ENCODE measurements at places on chromosomes 7 and 10.
A peak's percentile ranks its signal among the peaks of the same experiment; 100 is the strongest.

DNA sequence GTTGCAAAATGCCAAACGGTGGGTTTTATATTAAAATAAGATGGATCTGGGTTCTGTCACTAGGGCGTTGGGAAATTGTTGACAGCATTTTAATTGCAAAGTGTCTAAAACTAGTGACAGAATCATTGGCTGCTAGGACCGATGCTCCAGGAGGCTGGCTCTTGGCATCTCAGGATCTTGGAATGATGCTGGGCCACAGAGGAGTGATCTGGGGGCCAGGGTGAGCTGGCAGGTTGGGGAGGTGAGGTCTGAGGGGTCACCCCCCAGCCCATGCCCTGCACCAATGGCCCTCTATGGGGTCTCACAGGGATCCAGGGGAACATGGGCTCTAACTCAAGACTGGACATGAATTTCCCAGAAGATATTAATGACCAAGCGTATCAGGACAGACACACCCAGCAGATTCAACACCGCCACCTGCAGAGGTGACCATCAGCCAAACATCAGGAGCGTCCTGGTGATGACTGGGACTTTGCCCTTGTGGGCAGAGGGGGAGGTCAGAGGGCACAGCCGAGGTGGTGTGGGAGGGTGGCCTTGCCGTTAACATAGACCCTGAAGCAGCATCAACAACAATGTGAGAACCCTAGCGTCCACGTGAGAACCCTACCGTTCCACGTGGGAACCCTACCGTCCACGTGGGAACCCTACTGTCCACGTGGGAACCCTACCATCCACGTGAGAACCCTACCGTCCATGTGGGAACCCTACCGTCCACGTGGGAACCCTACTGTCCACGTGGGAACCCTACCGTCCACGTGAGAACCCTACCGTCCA is 89.0 kb upstream of the PPP2R2D start:
- no peak for DNase-seq

GRCh38 chr7:39183796-39184195 is 206.1 kb downstream of the POU6F2 start:
- DNase-seq = no peak

- DNase-seq = peak; percentile 68
Measured at GRCh38 chr10:99834410-99834809, 52.0 kb downstream of the ABCC2 start.

DNA sequence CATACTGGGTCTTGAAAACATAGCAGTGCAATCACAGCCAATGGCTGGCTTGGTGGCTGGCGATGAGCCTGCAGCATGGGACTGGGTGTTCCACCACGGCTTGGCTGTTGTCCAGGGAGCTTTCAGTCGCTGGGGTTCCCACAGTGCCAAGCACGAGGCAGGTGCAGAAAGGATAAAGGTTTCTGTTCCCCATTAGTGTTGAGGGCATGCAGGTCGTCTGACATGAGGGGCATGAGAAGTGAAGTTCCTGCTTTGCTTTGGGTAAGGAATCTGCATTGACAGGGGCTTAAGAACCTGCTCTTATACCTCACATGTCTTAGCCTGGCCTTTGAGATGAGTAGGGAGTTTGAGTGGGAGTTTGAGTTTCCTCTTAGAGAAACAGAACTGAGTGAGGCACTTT is 9.0 kb upstream of the CFTR start:
- no peak for DNase-seq

DNA sequence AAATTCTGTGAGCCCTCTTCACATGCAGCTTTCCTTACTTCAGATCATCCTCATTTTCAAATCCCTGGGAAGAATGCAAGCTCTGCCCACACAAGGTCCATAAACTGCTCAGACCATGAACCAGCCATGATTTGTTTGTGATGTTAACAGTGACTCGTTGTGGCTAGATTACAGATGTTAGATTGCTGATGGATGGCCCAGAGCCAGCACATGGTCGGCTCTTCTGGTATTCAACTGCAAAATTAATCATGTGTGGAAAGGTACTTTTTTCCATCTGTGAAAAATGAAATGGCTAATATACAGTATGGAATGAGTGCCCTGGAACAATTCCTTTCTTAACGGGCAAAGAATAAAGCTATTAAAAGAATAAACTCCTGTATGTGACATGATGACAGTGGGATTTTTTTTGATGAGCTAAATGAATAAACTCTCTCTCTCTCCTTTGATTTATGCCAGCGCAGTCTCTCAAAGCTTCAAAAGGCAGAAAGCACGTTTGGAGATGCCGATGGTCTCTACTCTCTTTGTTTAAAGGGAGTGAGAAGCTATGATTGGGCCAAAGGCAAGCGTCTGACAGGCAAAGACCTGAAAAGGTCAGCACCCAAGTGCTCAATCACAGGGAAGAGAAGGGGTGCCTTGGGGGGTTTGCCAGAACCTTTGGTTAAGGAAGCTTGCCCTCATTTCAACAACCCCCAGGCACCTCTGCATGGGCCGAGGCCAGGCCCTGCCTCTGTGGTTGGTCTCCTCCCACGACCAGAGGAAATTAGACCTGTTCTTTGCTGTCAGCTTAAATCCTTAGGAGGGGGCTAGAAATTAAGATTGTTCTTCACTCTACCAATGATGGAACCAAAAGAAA is 444.0 kb upstream of the NFE2L3 start:
- DNase-seq = no peak

GRCh38 chr7:18866359-18867036 is 250.9 kb downstream of the TWIST1 start:
- DNase-seq = peak; percentile 83

DNA sequence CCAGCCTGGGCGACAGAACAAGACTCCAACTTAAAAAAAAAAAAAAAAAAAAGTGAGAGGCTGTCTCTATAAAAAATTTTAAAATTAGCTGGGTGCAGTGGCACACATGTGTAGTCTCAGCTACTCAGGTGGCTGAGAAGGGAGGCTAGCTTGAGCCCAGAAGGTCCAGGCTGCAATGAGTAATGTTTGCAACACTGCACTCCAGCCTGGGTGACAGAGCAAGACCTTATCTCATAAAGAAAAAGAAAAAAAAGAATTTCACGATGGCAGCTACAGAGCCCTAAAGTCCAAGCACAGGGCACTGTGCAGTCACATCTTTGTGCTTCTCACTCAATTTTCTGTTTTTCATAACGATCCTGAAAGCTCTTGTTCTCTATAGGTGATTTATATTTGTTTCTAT is 209.5 kb upstream of the KCTD7 start:
- DNase-seq = no peak

DNA sequence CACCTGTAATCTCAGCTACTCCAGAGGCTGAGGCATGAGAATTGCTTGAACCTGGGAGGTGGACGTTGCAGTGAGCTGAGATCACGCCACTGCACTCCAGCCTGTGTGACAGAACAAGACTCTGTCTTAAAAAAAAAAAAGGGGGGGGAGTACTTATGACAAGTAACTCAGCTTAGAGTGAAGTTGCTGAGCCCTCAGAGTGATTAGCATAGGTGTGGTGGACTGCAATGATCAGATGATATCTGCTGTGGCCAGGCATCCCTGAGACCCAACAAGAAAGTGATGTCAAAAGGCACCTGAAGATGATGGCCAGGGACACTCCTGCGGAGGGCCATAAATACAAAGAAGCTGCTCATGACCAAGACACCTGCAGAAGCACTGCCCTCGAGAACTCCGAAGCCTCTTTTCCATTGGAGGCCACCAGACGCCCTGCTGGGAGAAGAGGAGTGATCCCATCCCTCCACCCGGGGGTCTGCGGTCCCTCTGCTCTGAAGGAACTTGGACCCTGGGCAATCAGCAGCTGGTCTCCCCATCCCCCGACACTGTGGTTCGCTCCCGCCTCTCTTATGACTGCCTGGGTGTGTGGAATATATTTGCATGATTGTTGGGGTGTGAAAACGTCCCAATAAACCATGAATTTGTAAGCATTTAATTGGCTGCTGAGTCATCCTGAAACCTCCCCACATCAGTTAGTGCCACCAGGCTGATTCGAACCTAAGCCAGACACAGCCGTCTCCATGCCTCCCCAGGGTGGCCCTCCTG is 46.0 kb downstream of the RASGEF1A start:
- peak; percentile 28 for DNase-seq

- DNase-seq = no peak
Measured at GRCh38 chr10:77165445-77166208, 472.0 kb downstream of the KCNMA1 start.

DNA sequence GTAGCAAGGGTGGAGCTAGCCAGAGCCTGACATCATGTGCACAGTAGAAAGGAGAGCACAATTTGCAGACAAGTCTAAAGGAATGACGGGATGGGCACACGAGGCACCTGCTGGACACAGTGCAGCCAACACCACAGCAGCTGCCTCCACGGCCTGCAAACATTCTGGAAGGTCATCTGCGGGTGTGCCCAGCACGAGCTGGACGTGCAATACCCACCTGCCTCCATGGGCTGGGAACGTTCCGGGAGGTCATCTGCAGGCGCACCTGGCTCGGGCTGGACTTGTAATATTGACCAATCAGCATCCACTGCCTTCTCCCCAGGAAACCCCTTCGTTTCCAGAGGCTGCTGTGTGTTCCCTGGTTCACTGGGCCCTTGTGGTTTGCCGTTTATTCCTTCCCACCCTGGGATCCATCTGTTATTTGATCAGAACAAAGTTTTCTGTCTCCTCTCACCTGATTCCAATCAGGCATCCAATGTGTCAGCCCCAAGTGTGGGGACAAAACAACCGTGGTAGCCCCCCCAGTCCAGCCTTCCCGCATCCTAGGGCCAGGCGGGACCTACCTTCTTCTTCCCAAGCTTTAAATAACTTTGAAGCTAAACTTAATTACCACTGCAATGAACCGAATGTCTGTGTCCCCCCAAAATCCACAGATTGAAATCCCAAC is 243.4 kb upstream of the PPP2R2D start:
- no peak for DNase-seq

- DNase-seq = peak; percentile 62
Measured at GRCh38 chr10:49611166-49611815, 1.2 kb downstream of the SLC18A3 start.

- DNase-seq = no peak
Measured at GRCh38 chr7:132118641-132119040, 457.6 kb downstream of the PLXNA4 start.

DNA sequence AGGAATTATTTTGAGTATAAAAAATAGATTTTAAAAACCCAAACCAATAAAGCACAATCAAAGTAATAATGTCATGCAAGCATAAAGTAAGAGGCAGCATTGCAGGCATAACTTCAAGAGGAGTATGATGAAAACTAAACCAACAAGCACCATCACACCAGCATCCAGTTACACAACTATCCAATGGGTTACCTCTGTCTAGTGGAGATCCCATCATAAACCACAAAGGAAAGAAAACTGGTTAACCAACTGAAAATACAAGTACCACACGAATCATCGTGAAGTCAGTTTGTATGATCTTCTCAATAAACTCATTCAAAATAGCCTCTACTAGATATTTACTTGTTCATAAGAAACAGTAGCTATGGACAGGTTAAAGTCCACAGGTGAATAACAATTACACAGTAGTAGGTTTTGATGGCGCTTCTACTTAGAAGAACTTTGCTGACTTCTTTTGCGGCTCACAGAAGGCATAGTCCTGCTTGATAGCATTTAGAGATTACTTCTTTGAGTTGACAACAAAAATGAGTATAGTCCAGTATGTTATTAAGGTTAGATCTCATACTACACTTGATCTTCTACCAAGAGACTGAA is 116.6 kb downstream of the MICU1 start:
- no peak for DNase-seq

GRCh38 chr10:90788968-90789367 is 68.9 kb downstream of the HTR7 start:
- no peak for DNase-seq

DNA sequence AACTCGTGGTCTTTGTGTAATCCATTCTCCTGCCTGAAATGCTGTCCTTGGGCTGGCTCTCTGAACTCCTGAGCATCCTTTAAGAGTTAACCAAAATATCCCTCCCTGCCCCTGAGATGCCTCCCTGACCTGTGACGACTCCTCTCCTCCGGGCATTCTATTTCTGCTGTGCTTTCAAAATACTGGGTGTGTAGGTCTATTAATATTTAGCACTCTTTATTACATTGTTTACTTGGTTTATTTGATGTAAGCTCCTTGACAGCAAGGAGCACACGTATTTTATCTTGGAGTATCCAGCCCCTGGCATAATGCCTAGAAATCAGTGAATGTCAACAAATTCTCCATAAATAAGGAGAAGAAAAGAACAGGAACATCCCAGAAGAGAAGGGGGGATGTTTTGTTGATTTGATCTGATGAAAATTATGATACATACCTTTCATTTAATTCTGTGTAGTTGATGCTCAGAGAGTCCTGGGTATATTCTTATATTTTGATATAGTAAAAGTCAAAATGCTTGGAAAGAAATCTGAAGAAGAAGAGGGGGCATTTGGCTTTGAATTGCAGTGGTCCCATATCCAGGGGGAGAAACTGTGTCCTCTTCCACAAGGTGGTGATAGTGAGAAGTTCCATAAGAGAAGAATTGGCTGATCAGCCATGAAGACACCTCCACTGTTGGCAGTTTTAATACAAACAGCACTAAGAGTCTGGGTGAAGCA is 107.7 kb upstream of the MPP7 start:
- DNase-seq = no peak

DNA sequence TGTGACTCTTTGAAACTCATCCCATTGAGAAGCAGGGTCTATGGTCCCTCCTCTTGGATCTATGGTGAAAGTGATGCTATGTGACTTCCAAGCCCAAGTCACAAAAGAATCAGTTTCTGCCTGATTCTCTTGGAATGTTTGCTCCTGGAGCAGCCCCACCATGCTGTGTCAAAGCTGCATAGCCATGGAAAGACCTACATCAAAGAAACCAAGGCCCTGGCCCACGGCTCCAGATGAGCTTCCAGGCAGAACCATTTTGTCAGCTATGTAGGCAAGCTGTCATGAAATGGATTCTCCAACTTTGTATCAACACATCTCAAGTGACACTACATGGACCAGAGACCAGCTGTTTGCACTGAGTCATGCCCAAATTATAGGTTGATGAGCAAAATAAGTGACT is 77.0 kb downstream of the AASS start:
- DNase-seq = no peak

- DNase-seq = no peak
Measured at GRCh38 chr10:12703126-12703525, 298.4 kb downstream of the CCDC3 start.

DNA sequence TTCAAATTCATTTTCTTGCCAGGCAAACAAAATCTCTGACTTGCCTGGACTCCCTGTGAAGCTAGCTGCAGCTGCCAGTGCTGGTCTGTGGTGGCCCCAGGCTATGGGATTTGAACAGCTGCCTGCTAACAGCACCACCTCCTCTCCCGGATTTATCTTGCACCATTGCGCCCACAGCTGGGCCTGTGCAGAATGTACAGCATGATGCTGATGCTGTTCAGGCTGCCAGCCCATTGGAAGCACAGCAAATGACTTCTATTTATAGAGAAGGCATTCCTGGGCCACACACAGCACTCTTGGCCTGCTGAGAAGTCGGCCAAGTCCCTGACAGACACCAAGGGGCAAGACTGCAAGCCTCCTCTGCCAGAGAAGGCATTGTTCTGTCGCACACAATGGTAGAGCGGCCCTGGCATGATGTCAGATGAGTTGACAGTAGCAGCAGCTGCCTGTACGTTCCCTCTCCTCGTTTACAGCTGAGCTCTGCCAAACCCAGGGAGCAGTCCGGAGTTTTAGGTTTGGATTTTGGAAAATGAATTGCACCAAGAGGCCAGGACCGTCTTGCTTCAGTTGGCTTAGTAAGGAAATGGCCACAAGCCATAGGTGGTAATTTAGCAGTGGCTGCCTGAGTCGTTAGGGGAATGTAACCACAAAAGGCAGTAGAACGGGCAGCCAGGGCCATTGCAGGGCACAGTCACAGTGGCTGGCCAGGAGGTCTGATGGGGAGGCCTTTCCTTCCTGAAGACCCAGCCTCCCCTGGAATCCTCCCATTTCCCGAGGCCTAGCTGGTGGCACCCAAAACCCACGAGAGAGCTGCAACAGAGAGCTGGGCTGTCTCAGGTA is 38.5 kb downstream of the MTURN start:
- DNase-seq = peak; percentile 90
